ENCODE measurements at places on chromosomes 5 and 9. TPM values are rescaled to one million over a fixed set of nuclear protein-coding genes. Genes with fewer than 3 reads are reported as not detected.

Gene TIMD4
- not detected for total RNA-seq

Gene SLC36A3
- not detected for total RNA-seq

Gene TSSK1B
- total RNA-seq, result 0.52 TPM

Gene PCDHGC4
- total RNA-seq, result 5.6 TPM

Gene CYSRT1
- total RNA-seq, result 0.52 TPM

Gene ANKRD31
- total RNA-seq, result 0.65 TPM

Gene HSPA4
- total RNA-seq, result 126 TPM

Gene AHRR
- 20.1 TPM for total RNA-seq

Gene AQP7
- 0.13 TPM for total RNA-seq

Gene C8G
- total RNA-seq, result 0.39 TPM

Gene SPATA31C1
- not detected for total RNA-seq

Gene GHR
- 10.8 TPM for total RNA-seq

Gene PCDHB14
- total RNA-seq, result 3.8 TPM

Gene HTR4
- 0.11 TPM for total RNA-seq

Gene LPAR1
- total RNA-seq, result 263 TPM

Gene ORM2
- total RNA-seq, result not detected

Gene TNFSF8
- not detected for total RNA-seq

Measured in articular chondrocyte of knee joint (primary cell).